ENCODE measurements at places on chromosomes 3 and 15. TPM values are rescaled to one million over a fixed set of nuclear protein-coding genes. Genes with fewer than 3 reads are reported as not detected.

- no peak for DNase-seq
Observed at GRCh38 chr15:60179786-60180391, 175.8 kb downstream of the FOXB1 start.

GRCh38 chr3:43872901-43873300 is 182.2 kb downstream of the ABHD5 start:
- DNase-seq = no peak

GRCh38 chr3:70527026-70527425 is 214.6 kb upstream of the MDFIC2 start:
- no peak for DNase-seq

DNA sequence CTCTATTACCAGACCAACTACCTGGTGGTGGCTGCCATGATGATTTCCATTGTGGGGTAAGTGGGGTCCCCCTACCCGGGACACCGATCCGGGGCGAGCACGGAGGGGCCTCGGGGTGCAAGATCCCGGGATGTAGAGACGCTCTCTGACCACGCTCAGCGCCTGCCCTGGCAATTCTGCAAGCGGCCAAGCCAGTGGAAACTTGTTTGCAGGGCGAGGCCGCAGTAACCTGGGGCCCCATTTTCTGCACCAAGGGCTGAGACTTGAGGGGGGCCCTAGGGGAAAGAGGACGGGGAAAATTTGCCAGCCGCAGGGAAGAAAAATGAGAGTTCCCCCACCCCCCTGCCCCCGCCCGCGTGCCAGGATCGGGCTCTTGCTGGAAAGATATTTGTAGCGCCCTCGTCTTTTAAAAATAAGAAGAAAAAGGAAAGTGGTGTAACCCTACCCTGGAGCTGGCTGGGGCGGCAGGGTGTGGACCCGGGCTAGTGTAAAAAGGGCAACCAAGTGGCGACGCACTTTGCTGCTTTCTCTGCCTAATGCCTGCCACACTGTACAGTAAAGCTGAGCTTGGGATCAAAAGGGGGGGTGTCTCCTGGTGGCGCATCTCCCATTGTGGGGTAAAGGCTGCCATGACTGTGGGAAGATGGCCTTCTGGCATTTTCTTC is 563 bp downstream of the ARL6IP5 start:
- peak; percentile 62 for DNase-seq

GRCh38 chr15:42800731-42801474 is 64.0 kb upstream of the CDAN1 start:
- no peak for DNase-seq

- no peak for DNase-seq
Observed at GRCh38 chr3:157544501-157545130, 41.4 kb upstream of the VEPH1 start.

DNA sequence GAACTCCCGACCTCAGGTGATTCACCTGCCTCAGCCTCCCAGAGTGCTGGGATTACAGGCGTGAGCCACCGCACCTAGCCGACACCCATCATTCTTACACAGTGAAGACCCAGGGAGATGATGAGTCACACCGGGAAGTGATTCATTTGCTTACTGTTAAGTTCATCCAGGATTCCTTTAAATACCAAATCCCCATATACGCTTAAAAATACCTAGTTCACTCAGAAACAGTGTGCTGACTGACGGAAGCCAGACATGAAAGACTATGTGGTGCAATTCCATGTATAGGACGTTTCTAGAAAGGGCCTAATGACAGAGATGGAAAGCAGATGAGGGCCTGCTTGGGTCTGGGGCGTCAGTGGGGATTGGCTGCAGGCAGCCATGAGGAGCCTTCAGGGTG is 75.2 kb downstream of the APBA2 start:
- DNase-seq = peak; percentile 18

The FBXL2 gene
- 4.7 TPM for total RNA-seq

All from Peyer's patch (tissue), 4 donors.